Urinary bladder (tissue), 4 donors: ENCODE measurements at places on chromosomes 5 and 9. TPM values are rescaled to one million over a fixed set of nuclear protein-coding genes. Genes with fewer than 3 reads are reported as not detected.

The NR4A3 gene
- total RNA-seq = 4.7 TPM

The PPP3R2 gene
- 0.21 TPM for total RNA-seq

DNA sequence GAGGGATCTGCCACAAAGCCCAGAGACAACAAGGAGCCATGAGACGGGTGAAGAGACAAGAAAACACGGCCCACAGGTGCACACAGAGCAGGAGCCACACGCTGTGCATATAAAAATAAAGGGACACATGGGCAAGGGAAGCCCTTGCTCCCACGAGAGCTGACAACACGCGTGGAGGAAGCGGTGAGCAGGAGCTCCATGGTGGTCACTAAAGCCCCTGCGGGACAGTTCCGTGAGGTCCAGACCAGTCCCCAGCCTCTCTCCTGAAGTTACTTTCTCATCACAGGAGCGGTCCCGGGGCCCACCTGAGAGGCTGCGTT, 90.7 kb downstream of the CAMSAP1 start:
- no peak for DNase-seq

GRCh38 chr5:93407454-93407853, 173.6 kb downstream of the NR2F1-AS1 start:
- DNase-seq = no peak

DNA sequence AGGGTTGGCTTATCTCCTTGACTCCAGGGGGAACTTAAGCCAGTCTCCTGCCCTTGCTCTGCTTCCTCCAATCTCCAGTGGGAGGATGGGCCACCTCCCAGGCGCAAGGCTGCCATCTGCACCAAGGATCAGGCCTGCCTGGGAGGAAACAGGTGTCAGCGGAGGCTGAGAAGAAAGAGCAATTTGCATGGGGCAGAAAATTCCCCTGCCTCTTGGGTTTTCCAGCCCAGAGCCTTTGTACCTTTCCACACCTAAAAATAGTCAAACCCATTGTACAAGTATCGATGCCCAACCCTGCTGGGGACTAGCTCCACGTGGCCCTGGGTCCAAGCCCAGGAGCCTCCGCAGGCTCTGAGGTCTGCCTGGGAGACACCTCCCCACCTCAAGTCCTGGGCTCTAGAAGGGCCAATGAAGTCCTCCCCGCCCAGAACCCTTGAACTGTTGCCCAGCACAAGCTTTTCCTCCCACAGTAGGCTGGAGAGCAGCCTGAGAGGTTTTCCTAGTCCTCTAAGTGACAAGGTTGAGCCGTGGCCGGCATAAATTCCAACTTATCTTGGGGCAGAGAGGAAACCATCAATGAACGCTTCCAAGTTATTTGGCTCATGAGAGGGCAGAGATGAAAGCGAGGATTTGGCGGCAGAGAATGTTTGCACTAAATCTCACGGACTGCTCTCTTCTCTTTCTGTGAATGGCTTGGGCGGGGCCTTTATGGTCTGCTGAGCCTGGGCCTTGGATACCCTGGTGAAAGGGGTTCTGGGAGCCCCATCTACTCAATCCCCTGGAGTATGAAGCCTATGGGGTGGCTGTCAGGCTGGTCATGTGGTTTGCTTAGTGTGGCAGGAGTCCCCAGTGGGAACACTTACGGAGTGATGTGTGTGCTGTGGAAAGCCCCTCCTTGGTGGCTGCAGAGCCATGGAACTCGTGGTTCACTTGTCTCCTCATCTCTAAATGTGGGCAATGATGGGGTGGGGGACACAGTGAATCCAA, 15.6 kb downstream of the JADE2 start:
- DNase-seq = no peak
